ENCODE measurements at places on chromosomes 12 and 14.

- DNase-seq: no peak
These were observed 14.0 kb upstream of the DPF3 start for GRCh38 chr14:72907886-72908285.

DNA sequence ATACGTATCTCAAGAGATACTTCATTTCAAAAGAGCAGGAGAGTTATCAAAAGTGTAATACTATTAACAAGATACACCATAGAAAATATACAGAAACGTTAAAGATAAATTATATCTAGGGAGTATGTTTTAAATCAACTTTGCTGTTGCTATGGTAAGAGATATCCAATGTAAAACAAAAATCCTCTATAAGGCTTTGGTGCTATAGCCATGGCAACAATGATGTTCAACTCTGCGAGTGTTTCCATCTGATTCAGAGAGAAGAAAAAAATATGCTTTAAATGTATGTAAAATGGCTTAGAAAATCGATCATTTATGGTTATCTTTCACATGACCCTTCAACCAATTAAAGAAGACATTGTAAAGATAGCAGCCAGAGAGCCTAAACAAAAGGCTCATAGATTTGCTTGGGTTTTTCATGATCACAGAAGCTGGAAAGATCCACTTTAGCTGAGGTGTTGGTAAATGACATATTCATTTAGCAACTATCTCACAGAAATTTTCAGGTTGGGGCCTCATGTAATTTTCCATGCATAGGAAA lies 387.0 kb upstream of the GARIN6 start:
- DNase-seq: no peak

DNA sequence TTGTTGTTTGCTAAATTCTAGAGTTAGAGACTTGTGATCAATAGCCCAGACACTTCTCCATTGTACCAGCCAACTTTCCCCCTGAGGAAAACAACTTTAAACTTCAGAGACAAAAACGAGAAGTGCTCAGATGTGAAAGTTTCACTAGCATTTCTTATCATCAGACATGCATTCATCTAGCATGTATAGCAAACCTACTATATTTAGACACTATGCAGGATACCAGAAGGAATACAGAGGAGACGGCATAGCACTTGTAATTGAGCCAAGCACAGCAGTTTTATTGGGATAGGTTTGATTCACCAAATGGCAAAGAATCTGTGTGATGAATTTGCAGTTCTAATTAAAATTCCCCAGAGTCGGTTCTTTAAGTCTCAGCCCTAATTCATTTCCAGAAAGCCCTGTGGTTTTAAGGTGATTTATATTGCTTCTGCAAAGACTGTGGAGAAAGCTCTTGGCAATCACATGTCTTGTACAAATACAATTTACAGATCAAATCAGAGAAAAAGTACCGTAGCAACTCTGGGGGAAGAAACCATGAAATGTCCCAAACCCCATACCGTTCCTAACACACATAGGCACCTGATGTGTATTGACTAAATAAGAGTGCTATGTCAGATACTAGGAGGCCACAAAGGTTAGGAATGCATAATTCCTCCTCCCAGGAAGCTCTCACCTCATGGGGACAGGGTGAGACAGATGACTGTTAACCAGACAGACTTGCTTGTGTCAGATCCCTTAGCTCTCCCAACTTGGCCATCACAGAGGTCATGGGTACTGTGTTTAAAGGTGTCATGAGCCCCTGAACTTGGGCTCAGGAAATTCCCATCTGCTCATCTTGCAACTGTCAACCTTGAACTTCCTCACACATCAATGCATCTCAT lies 69.6 kb upstream of the KRAS start:
- DNase-seq: no peak

DNA sequence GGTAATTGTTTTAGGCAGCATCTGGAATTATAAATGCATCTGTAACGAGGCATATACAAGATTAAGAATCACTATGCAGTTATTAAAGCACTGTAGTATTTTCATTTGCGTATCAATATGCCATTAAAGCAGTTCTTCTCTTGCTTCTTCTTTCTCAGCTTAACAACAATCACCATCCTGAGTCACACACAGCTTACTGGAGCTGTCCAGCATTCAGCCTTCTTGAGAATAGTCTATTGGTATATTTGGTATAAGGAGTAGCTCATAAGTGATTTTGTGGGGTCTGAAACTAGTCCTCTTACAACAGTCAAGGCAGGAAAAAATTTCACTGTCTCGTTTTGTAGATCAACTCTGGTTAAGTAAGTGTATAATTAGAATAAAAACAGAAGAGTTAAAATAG lies 523.0 kb upstream of the FOXG1 start:
- no peak for DNase-seq

DNA sequence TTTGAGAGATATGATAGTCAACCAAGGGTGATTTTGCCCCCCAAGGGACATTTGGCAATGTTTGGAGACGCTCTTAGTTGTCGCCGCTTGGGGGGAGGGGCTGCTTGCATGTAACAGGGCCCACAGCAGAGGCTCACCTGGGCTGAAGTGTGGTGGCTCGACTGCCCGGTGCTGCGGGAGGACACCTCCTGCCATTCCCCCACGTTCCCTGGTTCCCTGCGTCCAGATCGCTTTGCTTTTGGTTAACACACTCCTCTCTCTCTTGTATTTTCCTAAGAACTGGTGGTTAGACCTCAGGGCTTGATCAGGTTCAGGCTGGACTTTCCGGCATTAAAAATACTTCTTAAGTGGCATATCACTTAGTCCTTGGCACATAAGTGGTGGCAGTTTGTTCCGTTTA lies 18.9 kb downstream of the PPP2R5C start:
- DNase-seq: no peak

All from nucleus accumbens (tissue), 56 donors.